Testis (tissue), 5 donors: ENCODE measurements at places on chromosomes 2 and 18. TPM values are rescaled to one million over a fixed set of nuclear protein-coding genes. Genes with fewer than 3 reads are reported as not detected.

GPBAR1 gene
- 3.4 TPM for polyA plus RNA-seq

LRATD1 gene
- 39.4 TPM for polyA plus RNA-seq

FAM237A gene
- polyA plus RNA-seq, result 3.7 TPM

DNAJC5G gene
- 65.0 TPM for polyA plus RNA-seq

SERPINB4 gene
- polyA plus RNA-seq, result 0.90 TPM

EFEMP1 gene
- 74.0 TPM for polyA plus RNA-seq

OXER1 gene
- 1.3 TPM for polyA plus RNA-seq
